Stimulated activated CD4-positive, alpha-beta T cell treated with anti-CD3 and anti-CD28 coated beads, Interleukin-2, amount 100 ng/mL, for 48 hours (primary cell): ENCODE measurements at places on chromosomes 3 and 15.
A peak's percentile ranks its signal among the peaks of the same experiment; 100 is the strongest.

DNA sequence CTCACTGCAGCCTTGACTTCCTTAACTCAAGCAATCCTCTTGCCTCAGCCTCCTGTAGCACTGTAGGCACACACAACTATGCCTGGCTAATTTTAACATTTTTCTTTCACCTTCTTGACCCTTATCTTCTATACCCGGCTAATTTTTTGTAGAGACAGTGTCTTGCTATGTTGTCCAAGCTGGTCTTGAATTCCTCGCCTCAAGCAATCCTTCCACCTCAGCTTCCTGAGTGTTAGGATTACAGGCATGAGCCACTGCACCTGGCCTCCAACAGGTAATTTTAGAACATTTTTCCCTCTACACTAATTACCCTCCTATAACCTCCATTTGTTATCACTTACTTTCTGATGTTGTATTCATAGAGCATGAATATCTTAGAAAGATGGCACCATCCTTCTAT is 60.3 kb downstream of the SPG11 start:
- no peak for DNase-seq

- no peak for DNase-seq
Observed at GRCh38 chr3:125143538-125143937, 69.0 kb downstream of the SLC12A8 start.

GRCh38 chr3:50572158-50572557 is 2.8 kb downstream of the HEMK1 start:
- DNase-seq: peak; percentile 80

GRCh38 chr15:71103102-71103676 is 12.1 kb upstream of the THSD4 start:
- DNase-seq: no peak

DNA sequence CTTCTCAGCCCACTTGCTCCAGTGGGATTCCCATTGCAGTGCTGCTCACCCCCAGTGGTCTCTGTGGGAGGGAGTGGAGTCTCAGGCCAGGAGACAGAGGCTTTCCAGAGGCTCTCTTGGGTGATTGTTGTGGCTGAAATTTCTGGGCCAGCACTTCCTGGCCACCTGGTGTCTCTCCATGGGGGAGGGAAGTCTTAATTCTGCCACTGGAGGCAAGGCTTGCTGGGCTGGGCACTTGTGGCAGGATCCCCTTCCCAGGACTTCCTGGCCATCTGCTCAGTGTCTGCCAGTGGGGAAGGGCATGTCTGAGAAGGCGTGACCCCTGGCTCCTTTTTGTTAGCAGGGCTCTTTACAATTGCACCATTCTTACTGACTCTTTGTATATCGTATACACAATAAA is 351.8 kb downstream of the GABRB3 start:
- DNase-seq: no peak
